SK-N-SH (cell line): ENCODE measurements at places on chromosomes 6 and 20. TPM values are rescaled to one million over a fixed set of nuclear protein-coding genes. Genes with fewer than 3 reads are reported as not detected.

The IL20RA gene
- polyA plus RNA-seq: 0.10 and 0.29 TPM in 2 replicates

- no peak overlapping the region for H3K4me3 ChIP-seq
- no peaks in the 10 kb centered on the region for H3K4me1 ChIP-seq
- no peak overlapping the region for H3K27ac ChIP-seq
- DNase-seq: no peak
Measured at GRCh38 chr6:143323729-143324470, 126.6 kb downstream of the ADAT2 start.

The AVP gene
- polyA plus RNA-seq: not detected in 2 replicates

DNA sequence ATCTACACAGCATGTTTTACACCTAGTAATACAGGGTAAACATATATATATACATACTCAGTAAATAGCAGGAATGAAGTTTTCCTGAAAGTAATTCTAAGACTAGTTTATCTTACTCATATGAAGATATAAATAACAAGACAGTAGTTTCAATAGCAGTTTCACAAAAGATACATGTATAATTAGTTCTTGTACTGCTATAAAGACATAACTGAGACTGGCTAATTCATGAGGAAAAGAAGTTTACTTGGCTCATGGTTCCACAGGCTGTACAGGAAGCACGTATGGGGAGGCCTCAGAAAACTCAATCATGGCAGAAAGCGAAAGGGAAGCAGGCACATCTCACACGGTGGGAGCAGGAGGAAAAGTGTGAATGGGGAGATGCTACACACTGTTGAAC lies 16.9 kb downstream of the RARS2 start:
- no peaks in the 10 kb centered on the region for H3K4me1 ChIP-seq
- peaks cover 17% of the 10 kb centered on the region for H3K36me3 ChIP-seq
- H3K27me3 ChIP-seq: no peaks in the 10 kb centered on the region
- DNase-seq: no peak
- H3K27ac ChIP-seq: no peak overlapping the region

The MATN4 gene
- polyA plus RNA-seq: 0.13 and 0.16 TPM in 2 replicates

DNA sequence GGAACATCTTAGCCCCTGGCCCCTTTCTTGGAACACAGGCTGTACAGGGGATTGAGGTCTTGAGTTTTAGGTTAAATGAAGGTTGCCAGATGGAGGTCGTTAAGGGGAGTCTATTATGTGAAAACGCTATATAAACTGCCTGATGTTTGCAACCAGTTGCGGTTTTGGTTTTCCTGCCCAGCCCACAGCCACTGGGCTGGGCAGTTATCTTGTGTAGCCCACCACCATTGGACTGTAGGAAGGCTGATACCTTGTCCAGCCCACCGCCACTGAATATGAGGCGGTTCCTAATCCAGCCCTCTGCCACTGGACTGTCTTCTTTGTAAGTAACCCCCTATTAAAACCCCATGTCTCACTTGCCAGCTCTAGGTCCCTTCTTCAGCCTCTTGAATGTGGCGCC lies 42.3 kb upstream of the COL21A1 start:
- H3K4me1 ChIP-seq: no peaks in the 10 kb centered on the region
- peaks cover 9% of the 10 kb centered on the region for H3K27me3 ChIP-seq
- H3K27ac ChIP-seq: no peak overlapping the region
- H3K36me3 ChIP-seq: no peaks in the 10 kb centered on the region
- H3K4me3 ChIP-seq: no peak overlapping the region

DNA sequence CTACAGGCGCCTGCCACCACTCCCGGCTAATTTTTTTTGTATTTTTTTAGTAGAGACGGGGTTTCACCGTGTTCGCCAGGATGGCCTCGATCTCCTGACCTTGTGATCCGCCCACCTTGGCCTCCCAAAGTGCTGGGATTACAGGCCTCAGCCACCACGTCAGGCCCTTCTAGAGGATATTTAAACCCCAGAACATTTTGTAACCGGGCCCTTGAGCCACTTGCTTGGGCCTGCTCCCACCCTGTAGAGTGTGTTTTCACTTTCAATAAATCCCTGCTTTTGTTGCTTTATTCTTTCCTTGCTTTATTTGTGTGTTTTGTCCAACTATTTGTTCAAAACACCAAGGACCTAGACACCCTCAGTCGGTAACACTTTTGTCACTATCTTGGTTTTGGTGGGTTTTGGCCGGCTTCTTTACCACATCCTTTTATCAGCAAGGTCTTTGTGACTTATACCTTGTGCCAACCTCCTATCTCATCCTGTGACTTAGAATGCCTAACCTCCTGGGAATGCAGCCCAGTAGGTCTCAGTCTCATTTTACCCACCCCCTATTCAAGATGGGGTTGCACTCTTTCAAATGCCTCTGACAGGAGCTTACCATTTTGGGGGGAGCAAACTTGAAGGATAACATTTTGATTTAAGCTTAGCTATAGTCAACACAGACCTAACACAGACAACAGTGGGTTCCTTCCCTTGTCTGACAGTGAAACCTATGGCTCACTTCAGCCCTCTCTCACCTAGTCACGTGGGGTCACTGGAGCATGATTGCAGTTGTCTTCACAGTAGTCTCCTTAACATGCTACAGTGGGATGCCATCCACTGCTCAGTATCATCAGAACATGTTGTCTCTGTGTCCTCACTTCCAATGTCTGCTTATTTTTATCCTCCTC lies 27.9 kb upstream of the KIF6 start:
- DNase-seq: no peak
- H3K36me3 ChIP-seq: no peaks in the 10 kb centered on the region
- no peak overlapping the region for H3K27ac ChIP-seq
- H3K27me3 ChIP-seq: no peaks in the 10 kb centered on the region
- H3K4me3 ChIP-seq: no peak overlapping the region
- no peaks in the 10 kb centered on the region for H3K4me1 ChIP-seq

GRCh38 chr6:128259029-128259724 lies 261.2 kb downstream of the PTPRK start:
- no peaks in the 10 kb centered on the region for H3K36me3 ChIP-seq
- H3K27me3 ChIP-seq: no peaks in the 10 kb centered on the region
- no peak overlapping the region for H3K27ac ChIP-seq

DNA sequence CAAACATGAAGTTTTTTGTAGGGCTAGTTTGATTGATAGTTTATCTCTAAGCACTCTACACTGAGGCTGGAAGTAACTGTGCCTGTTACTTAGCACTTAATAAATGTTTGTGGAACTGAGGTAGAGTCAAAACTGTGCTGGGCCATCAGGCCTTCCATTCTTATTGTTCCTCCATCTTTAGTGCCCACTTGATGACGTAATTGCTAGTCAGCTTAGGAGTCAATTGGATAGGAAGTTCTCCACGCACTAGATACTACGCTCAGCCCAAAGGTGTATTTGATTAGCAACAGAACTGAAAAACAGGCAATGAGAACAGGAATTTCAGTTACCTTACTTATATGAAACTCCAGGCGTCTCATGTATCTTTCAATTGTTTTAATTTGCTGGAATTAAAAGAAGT lies 67.0 kb downstream of the RIPOR2 start:
- no peak for DNase-seq
- no peaks in the 10 kb centered on the region for H3K27me3 ChIP-seq
- no peak overlapping the region for H3K27ac ChIP-seq

DNA sequence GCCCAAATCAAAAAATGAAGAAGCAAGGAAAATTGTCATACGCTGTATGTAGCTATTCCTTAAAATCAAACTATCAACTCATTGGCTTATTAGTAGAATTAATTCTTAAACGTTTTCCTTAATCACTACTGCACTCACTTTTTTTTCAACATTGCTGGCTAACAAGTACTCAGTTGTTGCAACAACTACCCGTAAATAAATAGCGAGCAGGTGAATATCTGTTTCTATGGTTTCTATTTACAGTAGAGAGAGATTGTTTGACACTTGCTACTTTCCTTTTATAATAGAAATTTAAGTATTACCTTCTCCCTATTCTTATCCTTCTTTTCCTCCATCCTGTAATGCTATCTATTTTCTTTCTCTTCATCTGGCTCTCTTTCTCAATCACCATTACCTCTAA lies 25.1 kb downstream of the FRK start:
- H3K27me3 ChIP-seq: no peaks in the 10 kb centered on the region
- H3K27ac ChIP-seq: no peak overlapping the region
- H3K4me1 ChIP-seq: peaks cover 5% of the 10 kb centered on the region; the same call in 1 of the 2 replicates
- no peaks in the 10 kb centered on the region for H3K36me3 ChIP-seq
- no peak for DNase-seq
- H3K4me3 ChIP-seq: no peak overlapping the region

DNA sequence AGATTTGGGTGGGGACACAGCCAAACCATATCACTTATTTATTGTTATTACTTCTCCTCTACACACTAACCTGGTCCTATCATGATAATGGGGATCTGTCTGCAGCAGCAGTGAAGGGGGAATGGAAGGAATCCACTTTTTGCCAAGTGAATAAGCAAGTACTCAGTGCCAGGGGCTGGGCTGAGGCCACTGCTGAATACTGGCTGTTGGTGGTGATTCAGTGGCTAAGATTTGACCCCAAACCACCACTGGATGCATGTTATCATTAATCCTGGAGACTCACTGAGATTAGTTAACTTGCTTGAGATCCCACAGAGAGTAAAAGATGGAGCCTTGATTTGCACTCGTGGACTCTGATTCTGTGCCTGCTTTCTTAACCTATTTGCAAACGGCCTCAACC lies 127.7 kb downstream of the TSHZ2 start:
- DNase-seq: no peak
- no peak overlapping the region for H3K27ac ChIP-seq
- H3K36me3 ChIP-seq: no peaks in the 10 kb centered on the region
- no peak overlapping the region for H3K4me3 ChIP-seq
- no peaks in the 10 kb centered on the region; the same call in 1 of the 2 replicates for H3K4me1 ChIP-seq

- H3K36me3 ChIP-seq: no peaks in the 10 kb centered on the region
- no peak overlapping the region for H3K27ac ChIP-seq
- no peaks in the 10 kb centered on the region for H3K4me1 ChIP-seq
- DNase-seq: no peak
- H3K27me3 ChIP-seq: peaks cover 64% of the 10 kb centered on the region
- peak overlapping the region; percentile 53 for H3K4me3 ChIP-seq
Measured at GRCh38 chr6:144150710-144151657, 667 bp downstream of the STX11 start.

DNA sequence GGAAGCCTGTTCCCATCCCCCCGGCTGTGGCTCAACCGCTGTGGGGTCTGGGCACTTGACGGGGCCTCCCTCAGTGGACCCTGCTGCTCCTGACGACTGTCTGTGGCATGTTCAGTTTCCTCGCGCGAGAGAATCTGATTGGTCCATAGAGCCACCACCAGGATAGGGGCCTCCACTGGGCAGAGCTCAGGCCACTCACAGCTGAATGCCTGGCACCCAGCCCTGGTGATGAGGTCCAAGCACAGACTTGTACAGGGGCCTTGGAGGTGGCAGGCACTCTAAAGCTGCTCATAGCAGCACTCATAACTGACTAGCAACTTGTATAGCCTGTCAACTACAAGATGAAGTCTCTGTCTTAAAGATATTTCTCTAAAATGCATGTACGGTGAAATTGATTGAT lies 368.1 kb downstream of the NRN1 start:
- no peaks in the 10 kb centered on the region for H3K27me3 ChIP-seq
- no peak for DNase-seq
- peaks cover 12% of the 10 kb centered on the region; the same call in 1 of the 2 replicates for H3K4me1 ChIP-seq
- H3K27ac ChIP-seq: no peak overlapping the region
- no peak overlapping the region for H3K4me3 ChIP-seq

DNA sequence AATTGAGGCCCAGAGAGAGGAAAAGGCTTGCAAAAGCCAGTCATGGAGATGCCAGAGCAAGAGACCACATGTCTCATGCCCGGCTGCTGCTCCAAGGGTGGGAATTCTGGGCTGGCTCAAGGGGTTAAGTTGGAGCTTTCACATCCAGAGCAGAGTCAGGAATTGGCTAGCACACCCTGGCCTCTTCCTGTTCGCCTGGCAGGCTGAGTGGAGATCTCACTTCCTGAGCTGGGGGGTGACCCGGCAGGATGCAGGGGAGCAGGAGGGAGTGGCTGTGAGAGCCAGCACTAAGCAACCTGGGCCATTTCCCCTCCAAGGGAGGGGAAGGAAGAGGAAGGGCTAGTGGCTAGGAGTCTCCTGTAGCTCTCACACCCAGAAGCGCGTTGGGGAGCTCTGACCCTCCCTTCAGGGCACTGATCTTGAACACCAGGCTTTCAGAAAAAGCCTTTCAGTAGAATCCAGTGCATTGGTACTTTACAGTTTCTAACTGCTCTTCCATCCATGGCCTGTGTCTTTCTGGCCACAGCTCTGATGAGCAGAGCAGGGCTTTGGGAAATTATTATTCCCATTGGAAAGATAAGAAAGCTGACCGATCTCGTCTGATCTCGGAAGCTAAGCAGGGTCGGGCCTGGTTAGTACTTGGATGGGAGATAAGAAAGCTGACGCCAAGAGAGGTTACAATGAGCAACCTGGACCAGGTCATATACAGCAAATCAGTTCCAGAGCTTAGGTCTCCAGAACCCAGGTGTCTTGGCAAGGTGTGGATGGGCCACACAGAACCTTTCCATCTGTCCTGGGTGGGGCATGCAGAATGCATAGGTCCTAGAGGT lies 2.2 kb upstream of the CCM2L start:
- no peak for DNase-seq
- H3K4me3 ChIP-seq: no peak overlapping the region
- H3K36me3 ChIP-seq: no peaks in the 10 kb centered on the region
- no peak overlapping the region for H3K27ac ChIP-seq
- no peaks in the 10 kb centered on the region; the same call in 1 of the 2 replicates for H3K27me3 ChIP-seq

GRCh38 chr6:83514866-83515466 lies 2.6 kb downstream of the PRSS35 start:
- no peaks in the 10 kb centered on the region for H3K36me3 ChIP-seq
- no peaks in the 10 kb centered on the region for H3K27me3 ChIP-seq
- no peak overlapping the region for H3K27ac ChIP-seq
- peaks cover 11% of the 10 kb centered on the region; the same call in 1 of the 2 replicates for H3K4me1 ChIP-seq
- no peak overlapping the region for H3K4me3 ChIP-seq

- H3K4me3 ChIP-seq: no peak overlapping the region
- no peaks in the 10 kb centered on the region for H3K36me3 ChIP-seq
- H3K27me3 ChIP-seq: no peaks in the 10 kb centered on the region
- H3K27ac ChIP-seq: peak overlapping the region; percentile 58; the same call in 1 of the 2 replicates
- H3K4me1 ChIP-seq: peaks cover 33% of the 10 kb centered on the region
Measured at GRCh38 chr6:54291738-54292137, 16.5 kb upstream of the TINAG start.

The C4B gene
- 6.8 and 10.9 TPM in 2 replicates for polyA plus RNA-seq

DNA sequence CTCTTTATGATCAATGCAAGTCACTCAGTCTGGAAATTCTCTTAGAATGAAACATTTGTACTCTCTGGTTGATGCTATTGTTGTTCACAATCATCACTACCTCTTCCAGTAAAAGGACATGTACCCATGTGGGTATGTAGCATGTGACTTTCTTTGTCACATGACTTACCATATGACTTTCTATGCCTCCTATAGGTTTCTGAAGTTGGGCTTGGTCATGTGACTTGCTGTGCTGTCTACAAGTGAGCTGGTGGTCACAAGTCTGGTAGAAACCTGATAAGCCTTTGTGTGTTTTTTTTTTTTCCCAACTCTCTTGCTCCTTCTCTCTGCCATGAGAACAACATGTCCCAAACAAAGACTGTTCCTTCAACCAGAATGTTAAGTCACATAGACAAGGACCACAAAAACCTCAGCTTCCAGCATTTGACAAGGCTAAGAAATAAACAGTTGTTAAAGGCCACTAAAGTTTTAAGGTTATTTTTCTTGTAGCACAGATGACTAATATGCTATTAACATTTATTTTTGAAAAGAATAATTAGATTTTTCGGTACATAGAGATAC lies 379.2 kb upstream of the SLC35B3 start:
- no peak overlapping the region for H3K27ac ChIP-seq
- no peak for DNase-seq
- no peaks in the 10 kb centered on the region for H3K4me1 ChIP-seq
- H3K27me3 ChIP-seq: no peaks in the 10 kb centered on the region

The ZBTB46 gene
- polyA plus RNA-seq: 0.11 and 0.15 TPM in 2 replicates

GRCh38 chr6:133290930-133291329 lies 49.8 kb downstream of the EYA4 start:
- H3K27me3 ChIP-seq: no peaks in the 10 kb centered on the region
- no peaks in the 10 kb centered on the region for H3K36me3 ChIP-seq
- no peak overlapping the region for H3K27ac ChIP-seq
- H3K4me3 ChIP-seq: no peak overlapping the region
